ENCODE measurements at places on chromosomes 11 and 22.

GRCh38 chr11:14905104-14906033 lies 13.3 kb upstream of the CYP2R1 start:
- DNase-seq: peak; percentile 84

DNA sequence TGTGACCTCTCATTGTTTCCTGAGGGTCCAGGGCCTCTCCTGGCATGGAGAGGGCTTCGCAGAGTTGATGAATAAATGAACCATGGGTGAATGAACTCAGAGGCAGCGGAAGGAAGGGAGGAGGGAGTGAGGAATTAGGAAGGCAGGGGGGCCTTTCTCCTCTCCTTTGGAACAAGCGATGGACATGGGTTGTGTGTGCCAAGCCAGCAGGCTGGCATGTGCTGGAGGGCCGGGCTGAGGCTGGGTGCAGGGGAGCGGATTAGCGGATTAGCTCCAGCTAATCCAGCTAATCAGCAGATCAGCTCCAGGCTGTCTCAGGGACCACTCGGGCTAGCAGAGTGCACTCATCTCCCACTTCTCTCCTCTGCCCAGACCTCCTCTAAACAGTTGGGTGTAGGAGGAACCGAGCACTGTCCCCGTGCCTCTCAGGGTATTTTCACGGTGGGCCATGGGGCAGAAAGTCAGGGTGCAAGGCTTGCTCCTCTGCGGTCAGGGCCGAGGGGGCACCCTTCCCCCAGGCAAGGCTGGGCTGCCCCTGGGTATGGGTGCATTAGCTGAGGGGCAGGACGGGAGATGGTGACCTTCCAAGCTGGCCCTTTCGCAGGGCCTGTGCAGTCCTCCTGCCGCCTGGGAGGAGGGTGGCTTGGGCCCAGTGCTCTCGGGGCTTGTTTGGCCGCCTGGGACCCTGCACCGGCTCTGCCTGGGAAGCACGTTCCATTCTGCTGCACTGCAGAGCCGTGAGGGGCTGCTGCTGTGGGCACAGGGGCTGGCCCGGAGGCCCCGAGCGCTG lies 120.3 kb upstream of the B3GAT1 start:
- peak; percentile 14 for DNase-seq

GRCh38 chr11:130451231-130452019 lies 3.0 kb downstream of the ADAMTS15 start:
- no peak for DNase-seq

- DNase-seq: no peak
Observed at GRCh38 chr11:88521799-88522201, 184.3 kb upstream of the CTSC start.

GRCh38 chr11:79670882-79671281 lies 230.1 kb upstream of the TENM4 start:
- no peak for DNase-seq

DNA sequence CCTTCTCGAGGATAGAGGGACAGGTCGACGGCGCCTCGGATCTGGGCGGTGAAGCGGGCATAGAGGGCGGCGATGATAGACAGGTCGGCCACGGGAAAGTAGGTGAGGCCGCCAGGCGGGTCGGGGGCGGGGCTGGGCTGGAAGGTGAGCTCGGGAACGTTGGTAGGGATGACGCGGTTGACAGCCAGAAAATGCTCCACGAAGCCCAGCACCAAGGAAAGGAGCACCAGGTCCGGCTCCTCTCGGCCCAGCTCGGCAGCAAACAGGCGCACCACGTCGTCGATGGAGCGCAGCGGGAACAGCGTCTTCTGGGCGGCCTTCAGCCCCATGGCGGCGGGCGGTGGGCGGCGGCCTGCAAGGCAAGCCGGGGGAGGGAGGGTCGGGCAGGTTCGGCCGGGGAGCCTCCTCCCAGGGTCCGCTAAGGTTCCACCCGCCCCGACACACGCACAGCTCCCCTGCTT lies 540 bp downstream of the MEN1 start:
- no peak for DNase-seq

GRCh38 chr22:21845558-21846453 lies 21.6 kb downstream of the MAPK1 start:
- DNase-seq: no peak

GRCh38 chr11:87176044-87176443 lies 138.3 kb downstream of the TMEM135 start:
- no peak for DNase-seq

DNA sequence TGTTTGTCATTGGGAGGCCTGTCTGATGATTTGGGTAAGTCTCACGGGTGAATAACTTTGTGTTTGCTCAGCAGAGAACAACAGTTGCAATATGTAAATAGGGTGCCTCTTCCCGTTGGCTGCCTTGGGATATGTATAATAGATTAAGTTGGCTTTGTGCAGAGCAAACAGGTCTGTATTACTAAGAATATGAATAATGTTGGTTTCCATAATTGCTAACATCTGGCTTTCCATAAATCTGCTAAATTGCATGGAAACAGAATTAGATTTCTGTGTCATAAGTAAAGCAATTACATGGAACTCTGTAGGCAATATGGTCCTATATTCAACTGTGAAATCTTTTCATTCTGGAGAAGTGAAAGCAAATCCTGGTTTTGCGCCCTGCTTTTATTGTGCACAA lies 636.0 kb upstream of the ANO5 start:
- DNase-seq: no peak

- peak; percentile 80 for DNase-seq
Observed at GRCh38 chr11:133927690-133928627, 28.8 kb downstream of the IGSF9B start.

- DNase-seq: no peak
Observed at GRCh38 chr11:1323774-1324173, 14.3 kb upstream of the TOLLIP start.

Measured in activated T-cell treated with anti-CD3 and anti-CD28 coated beads, Interleukin-2, amount 50 U/mL, for 24 hours (primary cell).